ENCODE measurements at places on chromosomes 2 and 18.

DNA sequence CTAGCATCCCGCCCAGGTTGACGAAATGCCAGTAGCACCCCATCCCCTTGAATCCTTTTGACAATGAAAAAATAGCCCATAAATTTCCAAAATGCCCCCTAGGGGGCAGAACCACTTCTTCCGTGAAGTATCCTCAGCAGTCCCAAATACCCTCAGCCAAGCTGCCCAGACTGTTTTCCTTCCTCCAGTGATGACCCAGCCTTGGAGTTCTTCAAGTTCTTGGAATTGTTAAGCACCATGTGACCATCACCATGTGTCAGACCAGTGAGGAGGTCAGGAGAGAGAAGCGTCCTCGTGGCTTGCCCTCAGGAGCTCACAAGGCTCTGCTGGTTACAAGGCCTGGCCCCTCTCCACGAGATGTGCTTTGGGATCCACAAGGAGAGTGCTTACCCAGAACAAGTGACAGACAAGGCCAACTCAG is 1.4 kb upstream of the SLC23A3 start:
- DNase-seq = no peak

- no peak for DNase-seq
Observed at GRCh38 chr18:39549144-39549543, 1983.5 kb upstream of the CELF4 start.

DNA sequence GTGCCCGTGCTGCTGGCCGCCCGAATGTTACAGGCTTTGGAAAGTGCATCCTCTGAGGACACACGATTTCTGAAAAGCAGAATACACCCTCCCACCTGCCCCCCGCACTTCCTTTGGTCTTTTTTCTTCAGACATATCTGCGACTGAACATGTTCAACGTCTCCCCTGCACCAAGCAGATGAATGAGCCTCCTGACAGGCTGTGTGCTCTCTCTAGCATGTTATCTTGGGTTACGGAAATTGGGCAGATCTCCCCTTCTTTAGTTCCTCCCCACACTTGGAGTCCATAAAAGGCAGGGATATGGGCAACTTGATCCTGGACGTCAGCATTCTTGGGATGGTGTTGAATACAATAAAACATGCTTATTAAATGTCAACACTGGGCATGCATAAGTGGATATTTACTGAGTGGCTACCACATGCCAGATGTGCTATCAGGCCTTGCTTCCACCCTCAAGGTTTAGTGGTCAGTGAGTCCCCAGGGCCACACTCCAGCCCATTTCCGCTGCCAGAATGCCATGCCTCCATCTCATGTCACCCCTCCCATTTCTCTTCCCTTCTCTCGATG is 130.4 kb downstream of the TRIM43 start:
- DNase-seq = no peak

- no peak for DNase-seq
Observed at GRCh38 chr2:191696001-191696400, 18.1 kb downstream of the NABP1 start.

DNA sequence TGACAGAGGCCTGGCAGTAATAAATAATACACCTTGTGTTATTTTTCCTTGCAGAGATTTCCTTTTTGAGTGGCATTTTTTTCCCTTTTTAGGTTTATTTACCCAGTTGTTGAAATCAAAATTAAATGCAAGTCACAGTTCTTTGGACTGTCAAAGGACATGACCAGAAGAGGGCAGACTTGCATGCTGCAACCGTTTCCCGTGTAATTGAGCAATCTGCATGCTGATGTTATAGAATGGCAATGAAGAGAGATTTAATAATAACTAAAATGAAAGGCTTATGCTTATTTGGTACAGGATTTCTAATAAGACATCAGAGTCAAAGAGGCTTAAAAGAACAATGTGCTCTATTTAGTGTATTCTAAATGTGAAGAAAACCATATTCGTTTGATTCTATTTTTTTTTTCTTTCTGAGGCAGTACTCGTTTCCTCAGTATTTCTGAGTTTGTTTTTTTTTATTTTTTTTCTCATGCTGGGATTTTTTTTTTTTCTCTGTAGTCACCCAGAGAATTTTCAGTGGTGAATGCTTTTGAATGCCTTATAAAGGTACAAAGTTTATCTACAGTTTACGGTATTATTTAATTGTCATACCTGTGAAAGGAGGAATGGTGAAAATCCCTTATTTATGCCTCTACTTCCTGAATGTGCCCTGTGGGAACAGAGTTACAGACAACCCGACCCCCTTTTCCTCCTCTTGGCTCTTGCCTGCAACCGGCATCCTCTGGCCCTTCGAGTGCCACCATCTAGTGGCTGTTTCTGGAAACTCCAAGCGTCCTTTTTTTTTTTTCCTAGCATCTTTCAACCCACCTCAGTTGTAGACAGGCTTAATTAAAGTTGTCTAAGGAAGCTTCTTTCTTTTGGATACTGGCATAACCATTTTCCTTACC is 368.5 kb downstream of the LRRTM1 start:
- no peak for DNase-seq

- DNase-seq = no peak
Observed at GRCh38 chr2:71530211-71530610, 76.8 kb downstream of the DYSF start.

GRCh38 chr18:52341608-52342381 is 1.8 kb downstream of the DCC start:
- DNase-seq = no peak

DNA sequence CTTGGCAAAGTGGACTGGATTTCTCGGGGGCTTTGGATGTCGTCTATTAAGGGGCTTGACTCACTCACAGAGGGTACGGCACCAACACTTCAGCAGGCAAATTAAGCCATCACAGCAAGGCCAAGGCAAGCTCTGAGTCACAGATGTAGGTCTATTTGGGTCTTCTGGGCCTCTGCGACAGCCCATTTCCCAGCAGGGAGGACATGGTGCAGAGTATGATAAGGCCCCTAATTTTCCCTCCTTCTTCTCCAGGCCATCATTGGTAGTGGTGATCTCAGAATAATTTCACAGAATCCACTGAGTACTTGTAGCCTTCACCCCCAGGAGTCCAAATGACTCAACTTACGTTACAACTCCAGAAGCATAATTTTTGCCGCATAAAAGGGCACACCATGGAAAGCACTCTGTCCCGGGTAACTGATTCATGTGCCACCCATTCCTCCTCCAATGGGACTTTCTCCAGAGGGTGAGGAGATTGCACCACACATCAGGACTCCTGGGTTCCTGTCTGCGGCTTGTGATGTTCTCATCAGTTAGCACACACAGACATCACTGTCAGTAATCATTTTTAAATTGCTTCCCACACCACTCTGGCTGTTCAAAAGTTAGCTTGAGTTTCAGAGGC is 164.9 kb downstream of the TXNL1 start:
- no peak for DNase-seq

DNA sequence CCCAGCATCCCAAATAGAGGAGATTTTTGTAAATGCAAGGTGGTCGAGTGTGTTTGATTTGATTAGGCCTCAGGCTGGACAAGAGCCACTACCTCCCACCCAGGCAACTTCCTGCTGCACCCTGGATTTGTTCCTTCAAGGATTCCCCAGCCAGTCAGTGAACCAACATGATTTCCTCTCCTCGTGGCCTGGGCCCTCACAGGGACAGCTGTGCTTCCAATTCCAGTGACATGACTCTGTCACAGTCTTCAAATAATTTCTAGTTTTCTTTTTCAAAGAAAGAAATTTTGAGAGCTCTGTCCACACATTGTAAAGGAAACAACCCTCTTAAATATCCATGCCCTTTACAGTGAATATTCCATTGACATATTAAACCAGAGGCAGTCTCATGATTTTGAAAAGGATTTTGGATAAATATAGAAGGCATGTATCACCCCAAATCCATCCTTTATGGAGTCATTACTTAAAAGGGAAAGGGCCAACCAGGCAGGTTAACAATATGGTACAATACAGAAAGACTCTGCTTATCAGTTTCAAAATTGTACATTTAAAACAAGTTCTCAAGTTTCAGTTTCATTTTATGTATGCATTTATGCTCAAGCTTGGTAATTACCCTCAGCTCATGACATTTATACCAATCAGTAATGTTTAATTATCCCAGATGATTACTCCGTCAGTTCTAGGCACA is 121.3 kb upstream of the FOSL2 start:
- DNase-seq = no peak

DNA sequence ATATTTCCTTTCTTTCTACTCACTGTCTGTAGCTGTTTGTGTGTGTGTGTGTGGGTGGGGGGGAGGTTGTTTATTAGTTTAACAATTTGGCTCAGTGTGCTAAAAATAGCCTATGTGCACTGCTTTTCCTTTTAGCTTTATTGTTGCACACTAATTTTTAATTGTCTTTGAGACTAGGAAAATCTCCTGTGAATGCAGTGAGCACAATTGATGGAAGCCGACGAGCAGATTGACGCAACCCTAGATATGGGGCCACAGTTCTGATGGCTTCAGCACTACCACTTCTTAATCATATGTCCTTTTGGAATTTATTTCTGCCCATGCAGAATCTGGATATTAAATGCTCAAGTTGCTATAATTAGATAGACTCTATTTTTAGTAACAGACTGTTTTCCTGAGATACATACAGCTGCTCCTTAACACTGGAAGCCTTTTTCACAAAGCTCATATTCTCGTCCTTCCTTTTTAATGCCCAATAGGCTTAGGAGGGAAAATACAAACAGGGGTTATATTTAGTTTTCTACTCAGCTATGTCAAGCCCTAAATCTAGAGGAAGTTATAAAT is 109.1 kb downstream of the IRS1 start:
- DNase-seq = no peak

GRCh38 chr2:43218702-43219382 is 7.6 kb downstream of the ZFP36L2 start:
- DNase-seq = peak; percentile 15

DNA sequence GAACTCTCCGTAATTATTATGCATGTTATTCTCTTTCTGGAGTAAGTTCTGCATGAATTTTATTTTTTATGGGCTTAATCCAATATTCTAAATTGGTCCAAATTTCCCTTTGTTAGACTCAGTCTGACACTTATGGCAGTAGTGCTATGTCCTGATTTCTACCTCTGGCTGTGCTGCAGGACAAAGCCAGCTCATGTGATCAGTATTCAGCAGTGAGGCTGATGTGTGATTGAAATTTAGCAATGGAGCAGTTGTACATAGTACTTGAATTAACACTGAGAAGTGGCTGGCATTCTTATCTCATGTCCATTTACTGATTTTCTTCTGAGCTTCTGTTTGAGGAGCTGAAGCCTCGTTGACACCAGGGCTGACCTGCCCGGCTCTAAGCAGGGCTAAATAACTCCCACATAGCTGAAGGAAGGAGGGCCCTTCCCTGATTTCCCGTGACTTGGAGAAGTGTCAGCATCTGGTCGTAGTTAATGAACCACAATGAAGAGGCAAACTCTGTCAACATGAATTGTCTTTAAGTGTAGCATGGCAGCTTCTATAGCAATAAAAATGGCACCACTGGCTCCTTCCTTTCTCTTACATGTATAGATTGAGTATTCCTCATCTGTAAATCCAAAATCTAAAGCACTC is 159.0 kb upstream of the RASGRP3 start:
- no peak for DNase-seq

GRCh38 chr2:71919708-71920107 is 228.0 kb downstream of the CYP26B1 start:
- DNase-seq = no peak

DNA sequence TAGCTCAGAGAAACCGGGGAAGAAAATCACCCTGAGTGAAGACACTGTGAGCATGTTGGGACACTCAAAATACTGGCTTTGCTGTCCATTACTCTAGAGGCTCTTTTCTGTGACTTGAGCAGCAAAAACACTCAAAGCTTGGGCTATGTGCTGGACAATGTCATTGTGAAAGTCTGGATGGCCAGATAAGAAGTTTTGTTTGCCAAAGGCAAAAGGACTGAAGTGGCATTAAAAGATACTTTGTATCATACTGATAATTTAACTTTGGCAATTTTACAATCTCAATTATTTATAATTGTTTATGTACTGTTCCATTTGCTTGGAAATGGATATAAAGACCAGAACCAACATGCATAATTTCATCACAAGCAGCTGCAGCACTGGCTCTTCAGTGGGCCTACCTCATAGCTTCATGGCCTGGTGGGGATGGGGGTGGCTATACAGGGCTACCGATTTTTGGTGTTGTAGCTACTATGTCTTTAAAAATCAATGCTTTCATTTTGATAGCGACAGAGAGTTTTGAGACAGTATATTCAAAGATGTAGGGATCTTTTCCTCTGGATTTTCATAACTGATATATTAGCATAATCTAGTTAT is 51.1 kb downstream of the RBKS start:
- DNase-seq = no peak

GRCh38 chr2:37168217-37168981 is 11.6 kb upstream of the EIF2AK2 start:
- DNase-seq = no peak

DNA sequence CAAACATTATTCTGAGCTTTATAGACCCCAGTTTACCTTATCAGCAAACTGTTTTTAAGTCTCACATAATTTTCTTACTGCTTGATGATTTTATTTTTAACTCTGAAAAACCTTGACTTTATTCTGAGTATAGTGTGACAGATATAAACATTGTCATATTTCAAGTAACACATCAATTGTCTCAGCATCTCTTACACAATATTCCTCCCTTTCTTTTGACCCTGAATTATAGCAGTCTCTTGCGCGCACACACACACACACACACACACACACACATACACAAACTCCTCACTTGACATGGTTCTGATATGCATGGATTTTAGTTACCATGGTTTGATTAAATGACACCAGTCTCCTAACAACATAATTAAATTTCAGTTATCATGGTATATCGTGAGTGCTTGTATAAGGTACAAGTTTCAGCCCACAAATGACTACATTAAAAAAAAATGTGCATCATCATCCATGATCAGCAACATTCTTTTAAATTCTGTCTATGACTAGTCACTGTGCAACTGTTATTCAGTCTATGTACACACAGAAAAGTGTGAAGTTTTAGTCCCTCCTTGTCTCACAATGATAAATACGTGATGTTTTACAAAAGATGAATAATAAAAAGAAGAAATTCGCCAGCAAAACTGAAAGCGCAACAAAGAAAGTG is 39.5 kb upstream of the TACR1 start:
- no peak for DNase-seq

DNA sequence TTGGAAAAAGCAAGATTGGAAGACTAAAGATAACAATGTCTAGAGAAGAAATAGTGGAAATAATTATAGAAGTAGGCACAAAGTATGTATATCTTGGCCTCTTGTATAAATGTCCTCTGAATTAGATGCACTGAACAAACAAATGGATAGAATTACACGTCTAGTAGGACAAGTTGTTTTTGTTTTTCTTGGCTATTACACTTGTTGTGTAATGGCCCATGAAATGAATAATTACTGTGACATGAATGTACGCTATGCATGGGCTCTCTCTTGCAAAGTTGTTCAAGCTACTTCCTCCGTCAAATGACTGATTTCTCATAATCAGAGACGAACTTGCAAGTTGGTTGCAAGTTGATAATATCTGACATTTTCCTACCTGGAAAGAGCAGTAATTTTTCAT is 126.2 kb downstream of the PDE1A start:
- DNase-seq = no peak

- no peak for DNase-seq
Observed at GRCh38 chr2:84880645-84881521, at the start of gene TRABD2A. TSS of gene TRABD2A (minus strand) at chr2:84881084. CDS start at chr2:84881039, 45 bp downstream.

DNA sequence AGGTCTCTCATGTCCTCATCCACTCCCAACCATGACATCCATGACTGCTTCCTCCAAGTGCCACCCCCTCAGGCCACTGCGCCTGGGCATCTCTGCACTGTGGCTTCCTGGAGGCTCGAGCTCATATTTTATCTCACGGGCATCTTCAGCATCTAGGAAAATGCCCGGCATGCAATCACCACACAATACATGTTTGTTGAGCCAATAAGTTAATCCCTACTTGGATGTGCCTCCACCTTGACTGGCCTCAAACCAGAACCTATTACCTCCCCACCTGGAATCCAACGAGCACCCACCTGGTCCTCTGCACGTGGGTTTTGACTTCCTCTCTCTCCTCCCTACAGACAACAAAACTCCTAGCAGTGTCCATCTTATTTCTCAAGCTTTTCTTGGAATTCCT is 198.9 kb upstream of the REV1 start:
- no peak for DNase-seq
